ENCODE measurements at places on chromosomes 12 and 14.

DNA sequence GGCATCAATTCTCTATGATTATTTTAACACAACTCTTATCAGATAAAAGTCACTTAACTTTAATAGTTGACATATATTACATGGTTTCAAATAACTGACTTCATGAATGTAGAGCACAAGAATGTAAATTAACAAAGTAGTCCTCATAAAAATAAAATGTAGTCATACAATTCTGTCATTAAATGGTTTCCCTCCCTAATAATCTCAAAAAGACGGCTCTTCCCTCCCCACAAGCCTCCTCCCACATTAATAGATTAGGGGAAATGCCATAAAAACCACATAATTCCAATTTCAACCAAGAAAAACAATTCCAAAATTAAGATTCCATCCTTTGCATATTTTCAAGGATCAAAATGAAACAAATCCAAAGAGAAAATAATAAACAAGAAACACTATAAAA, 36.7 kb downstream of the SPTLC2 start:
- no peak for DNase-seq

- DNase-seq: no peak
These were observed 68.2 kb upstream of the IGF1 start for GRCh38 chr12:102548543-102548942.

DNA sequence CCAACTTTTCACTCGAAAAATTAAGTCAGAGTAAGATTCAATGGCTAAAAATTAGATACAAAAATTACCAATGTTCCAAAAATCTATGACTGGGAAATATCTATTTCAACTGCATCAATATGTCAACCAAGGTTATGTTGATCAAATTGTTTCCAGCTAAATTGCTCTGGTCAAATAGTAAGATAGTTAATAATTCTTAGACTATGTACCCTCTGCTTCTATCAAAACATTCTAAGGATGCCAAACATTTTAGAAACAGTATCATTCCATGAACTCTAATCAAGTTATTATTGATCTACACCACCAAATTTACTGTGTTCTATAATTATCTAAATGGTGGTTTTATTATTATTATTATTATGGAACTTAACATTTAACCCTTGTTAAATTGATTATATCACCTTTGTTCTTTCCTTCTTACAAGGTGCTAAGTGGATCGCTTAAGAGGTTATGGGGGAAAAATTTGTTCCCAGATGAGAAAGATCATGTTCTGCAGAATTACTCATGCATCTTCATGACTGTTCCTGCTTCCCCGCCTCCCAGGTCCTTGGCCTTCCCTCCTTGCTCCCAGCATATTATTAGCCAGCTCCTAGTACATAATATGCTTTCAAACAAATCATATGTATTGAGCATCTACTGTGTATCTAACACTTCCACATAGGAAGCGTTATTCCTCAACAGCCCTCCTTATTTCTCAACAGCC, 240.5 kb upstream of the KRR1 start:
- no peak for DNase-seq

DNA sequence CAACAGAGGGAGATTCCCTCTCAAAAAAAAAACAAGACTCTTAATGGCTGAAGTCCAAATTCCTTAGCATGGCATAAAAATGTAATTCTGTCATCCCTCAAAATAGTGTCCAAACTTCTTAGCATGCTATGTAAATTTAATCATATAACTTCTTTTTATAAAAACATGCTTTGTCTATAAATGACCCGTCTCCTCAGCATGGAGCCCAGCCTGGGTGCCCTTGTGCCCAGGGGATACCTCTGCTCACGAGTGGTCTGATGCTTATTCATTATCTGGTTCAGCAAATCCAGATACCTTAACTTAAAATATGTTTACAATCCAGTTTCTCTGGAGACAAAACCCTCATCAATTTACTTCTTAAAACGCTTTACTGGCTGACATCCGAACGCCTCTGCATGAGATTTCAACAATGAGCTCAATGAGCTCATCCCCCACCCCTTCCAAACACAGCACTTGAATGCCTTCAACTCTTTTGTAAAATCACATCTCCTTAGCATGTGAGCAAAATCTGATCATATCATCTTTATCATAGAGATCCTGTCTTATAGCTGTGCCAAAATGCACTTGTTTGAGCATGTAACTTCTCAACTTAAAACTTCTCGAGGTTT, 15.7 kb downstream of the RTL1 start:
- DNase-seq: no peak

GRCh38 chr14:53603994-53604393, 352.6 kb downstream of the BMP4 start:
- DNase-seq: no peak

DNA sequence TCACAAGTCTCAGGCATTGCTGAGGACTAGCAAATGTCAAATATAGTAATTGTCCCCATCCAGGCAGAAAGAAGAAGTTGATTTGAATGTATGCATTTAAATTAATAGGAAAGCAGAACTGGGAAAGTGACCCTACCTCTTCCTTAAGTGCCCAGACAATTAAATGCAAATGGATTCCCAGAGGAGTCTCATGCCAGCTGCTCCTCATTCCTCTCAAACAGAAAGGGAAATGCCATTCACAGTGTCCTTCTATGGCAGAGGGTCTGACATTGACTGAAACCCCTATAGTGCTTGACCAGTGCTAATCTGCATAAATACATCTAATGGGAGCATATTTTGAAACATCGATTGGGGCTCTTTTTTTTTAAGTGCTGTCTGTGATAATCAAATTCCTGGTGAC, 292.4 kb upstream of the SEL1L start:
- no peak for DNase-seq

- DNase-seq: no peak
These were observed 452.1 kb upstream of the PDE3A start for GRCh38 chr12:19916196-19916753.

- DNase-seq: peak; percentile 69
These were observed 524.4 kb downstream of the MED13L start for GRCh38 chr12:115752913-115753726.
